NCI-H524 (cell line): ENCODE measurements at places on chromosomes 3 and 15.

DNA sequence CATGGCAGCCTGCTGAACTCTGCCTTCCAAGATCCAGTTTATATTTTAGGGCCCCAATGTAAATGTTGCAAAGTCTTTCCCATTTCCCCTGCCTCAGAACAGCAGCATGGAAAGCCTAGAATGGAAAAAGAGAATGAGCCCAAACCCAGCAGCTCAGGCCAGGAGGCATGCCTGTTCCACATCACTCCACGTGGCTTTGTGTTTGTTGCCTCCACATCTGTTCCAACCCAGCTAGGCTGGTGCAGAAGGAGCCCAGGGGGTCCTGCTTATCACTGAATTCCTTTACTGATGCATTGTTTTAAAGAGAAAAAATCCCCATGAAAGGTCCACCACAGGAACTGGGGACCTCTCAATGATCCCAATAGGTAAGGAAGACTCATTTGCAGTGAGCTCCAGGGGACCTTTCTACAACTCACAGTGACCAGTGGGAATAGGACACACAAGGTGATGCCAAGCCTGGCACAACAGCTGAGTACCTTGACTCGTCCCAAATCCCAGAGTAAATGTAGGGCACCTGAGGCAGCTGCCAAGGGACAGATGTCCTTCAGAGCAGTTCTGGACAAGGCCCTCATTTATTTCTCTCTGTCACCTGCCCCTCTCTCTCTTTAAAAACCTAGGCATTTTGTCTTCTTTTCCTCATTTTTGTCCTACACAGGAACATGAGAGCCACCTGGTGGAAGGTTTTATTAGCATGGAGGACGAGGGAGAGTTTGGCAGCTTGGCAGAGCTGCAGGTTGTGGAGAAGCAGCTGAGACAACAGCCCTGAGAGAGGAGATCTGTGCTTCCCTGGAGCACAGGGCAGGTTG is 41.7 kb upstream of the ADAMTS17 start:
- DNase-seq, result peak; percentile 49

DNA sequence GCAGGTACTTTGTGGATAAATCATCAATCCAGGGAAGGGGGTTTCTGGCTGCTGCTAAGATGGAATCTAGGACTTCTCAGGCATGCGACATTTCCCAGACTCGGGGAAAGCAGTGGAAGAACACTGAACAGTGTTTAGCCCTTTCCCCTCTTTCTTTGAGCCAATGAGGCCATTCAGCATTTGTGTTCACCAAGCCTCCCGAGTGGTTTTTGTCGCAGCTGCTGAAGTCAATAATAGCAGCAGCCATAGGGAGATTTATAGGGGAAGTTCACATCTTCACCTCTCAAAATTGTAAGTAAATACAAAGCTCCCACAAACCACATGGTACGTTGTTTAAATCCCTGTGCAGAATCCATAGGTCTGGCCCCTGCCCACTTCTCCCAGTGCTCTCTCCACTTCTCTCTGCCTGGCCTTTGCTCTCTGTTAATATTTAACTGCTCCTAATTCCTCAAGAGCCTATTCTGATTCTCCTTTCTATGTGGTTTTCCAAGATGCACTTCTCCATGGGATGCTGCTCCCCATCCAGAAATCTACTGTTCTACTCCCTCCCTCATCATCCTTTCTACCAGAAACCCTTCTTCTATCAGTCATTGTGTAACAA is 230.7 kb downstream of the SHQ1 start:
- DNase-seq, result peak; percentile 12

- DNase-seq, result no peak
These were observed 563.0 kb upstream of the CCDC54 start for GRCh38 chr3:106814231-106814630.

GRCh38 chr3:182925330-182925943 is 54.9 kb downstream of the DCUN1D1 start:
- DNase-seq, result no peak

DNA sequence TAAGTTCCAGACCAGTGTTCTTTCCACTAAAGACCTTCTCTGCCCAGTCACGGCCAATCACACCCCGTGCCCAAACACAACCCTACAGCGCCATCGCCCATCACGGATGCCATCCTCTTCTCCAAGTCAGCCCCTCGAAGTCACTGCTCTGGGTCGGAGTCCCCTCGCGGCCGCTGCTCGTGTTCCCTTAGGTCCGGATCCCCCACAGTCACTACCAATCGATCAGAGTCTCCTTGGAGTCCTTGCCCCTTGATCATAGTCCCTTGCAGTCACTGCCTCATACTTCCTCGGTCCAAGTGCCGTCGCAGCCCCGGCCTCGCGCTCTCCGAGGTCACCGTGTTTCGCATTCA is 461 bp downstream of the PCYT1A start:
- no peak for DNase-seq

DNA sequence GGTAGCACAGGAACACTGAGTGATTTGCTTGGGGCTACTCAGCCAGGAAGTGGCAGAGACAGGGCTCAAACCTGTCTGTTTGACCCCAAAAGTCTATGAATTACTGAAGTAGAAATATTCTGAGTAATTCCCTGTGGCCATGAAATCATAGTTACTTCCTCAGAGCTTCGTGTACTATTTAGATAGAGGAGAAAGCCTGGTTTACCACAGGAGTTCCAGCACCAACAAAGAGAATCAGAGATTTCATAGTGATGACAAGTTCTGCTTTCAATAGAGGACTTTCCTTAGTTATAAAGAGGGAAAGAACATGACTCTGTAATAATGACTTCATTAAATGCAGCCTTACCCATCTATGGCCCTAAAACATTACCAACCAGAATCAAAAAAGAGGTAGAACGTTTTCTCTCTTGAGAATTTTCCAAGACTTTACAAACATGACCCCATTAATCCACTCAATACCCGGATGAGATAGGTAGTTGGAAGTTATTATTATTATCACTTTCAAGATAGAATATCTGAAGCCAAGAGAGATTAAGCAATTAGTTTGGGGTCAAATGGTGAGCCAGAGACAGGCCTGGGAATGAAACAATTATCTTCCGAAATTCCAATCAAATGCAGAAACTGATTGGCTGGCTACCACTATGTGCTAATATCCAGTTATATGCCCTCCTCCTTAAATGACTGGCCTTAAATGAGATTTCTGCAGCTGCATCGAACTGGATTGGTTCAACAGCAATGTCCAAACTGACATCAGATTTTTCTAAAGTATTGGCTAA is 13.6 kb upstream of the WNT5A start:
- DNase-seq, result no peak

GRCh38 chr15:35602836-35603235 is 56.9 kb upstream of the DPH6 start:
- no peak for DNase-seq

DNA sequence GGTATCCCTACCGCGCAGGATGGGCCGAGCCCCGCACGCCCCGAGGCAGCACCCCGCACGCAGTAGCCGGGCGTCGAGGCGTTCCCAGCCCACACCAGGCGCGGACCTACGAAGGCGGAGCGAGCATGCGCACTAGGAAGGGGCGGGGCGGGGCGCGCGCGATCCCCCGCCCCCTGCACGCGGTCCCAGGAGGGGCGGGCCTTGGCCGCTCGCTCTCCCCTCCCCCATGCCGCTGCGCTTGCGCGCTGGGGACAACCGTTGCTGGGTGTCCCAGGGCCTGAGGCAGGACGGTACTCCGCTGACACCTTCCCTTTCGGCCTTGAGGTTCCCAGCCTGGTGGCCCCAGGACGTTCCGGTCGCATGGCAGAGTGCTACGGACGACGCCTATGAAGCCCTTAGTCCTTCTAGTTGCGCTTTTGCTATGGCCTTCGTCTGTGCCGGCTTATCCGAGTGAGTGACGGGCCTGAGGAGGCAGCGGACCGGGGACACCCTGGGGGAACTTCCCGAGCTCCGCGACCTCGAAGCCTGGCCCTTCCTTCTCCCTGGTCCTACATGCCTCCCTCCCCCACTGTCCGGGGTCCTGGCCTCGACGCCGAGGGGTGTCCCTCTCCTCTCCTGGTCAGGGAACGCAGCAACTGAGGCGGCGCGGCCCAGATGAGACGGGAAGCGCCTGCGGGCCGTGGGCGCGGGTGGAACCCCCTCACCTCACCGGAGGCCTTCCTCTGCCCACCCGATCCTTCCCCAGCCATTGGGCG is at the start of gene SPESP1:
SPESP1 (plus strand) TSS at position 258 of the 755 bp plus-strand sequence; CDS start at position 387, 129 bp downstream.
- DNase-seq, result no peak

DNA sequence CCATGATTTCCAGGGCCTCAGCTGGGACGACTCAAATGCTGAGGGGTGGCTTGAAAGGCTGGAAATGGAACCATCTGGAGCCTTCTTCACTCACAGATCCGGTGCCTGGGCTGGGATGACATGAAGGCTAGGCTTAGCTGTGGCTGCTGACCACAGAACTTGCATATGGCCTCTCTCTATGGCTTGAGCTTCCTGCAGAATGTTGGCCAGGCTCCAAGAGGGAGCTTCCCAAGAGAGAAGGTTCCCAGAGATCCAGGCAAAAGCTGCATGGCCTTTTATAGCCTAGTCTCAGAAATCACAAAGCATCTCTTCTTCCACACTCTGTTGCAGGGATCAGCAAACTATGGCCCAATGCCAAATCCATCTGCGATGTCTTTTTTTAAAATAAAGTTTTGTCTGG is 44.8 kb downstream of the GATM start:
- DNase-seq, result peak; percentile 84

DNA sequence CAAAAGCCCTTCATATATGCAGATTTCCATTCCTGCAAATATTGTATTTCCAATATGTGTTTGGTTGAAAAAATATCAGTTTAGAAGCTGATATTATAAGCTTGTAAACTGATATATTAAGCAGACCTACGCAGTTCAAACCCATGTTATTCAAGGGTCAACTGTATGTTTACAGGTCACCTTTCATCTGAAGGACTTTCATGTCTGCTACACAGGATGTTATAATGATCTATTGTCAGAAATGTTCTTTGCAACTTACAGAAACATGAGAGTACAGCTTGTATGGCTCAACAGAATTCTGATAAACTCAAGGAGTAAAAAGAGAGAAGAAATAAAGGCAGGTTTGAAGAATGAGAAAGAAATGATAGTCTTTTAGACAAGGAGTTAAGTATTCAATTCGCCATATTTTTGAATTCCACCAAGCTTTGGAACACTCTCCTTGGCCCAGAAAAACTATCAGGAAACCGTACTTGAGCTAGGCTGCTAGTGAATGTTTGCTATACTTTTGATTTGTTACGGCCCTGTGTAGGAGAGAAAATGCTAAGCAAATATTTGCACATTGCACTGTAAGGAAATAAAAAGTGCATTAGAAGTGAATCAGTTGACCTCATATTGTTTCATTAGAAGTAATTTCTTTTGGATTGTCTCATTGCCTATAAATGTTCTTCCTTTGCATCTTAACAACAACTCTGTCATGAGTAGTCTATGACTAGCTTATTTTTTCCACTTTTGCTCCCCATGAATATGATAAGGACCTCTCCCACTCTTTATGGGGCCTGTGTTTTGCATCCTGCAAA is 81.2 kb downstream of the NEK11 start:
- no peak for DNase-seq

- DNase-seq, result no peak
These were observed 45.7 kb upstream of the ABI3BP start for GRCh38 chr3:101038880-101039279.

- DNase-seq, result no peak
These were observed 33.9 kb downstream of the RPN1 start for GRCh38 chr3:128616516-128617269.

GRCh38 chr15:73681063-73681462 is 3.1 kb upstream of the CD276 start:
- DNase-seq, result no peak

- no peak for DNase-seq
These were observed 16.6 kb upstream of the RAP2B start for GRCh38 chr3:153145454-153145853.

- DNase-seq, result peak; percentile 97
These were observed 43.2 kb upstream of the SKOR1 start for GRCh38 chr15:67781907-67782690.

DNA sequence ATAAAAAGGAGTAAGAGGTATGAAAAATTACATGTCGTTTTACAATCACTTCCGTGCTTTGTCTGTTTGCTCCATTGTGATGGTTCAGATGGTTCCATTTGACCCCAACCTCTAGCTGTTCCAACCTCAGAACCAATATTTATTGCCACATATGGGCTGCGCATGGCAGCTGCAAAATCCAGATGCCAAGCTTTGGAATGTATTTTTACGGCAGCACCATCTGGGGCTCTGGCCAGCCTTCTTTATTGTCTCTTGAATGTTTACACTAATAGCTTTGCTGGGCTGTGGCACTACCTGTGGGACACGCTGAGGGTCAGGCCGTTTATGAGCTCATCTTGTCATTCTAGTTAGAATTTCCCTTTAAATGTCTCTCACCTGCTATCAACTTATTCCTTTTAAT is 219.8 kb downstream of the ROBO2 start:
- DNase-seq, result peak; percentile 54

DNA sequence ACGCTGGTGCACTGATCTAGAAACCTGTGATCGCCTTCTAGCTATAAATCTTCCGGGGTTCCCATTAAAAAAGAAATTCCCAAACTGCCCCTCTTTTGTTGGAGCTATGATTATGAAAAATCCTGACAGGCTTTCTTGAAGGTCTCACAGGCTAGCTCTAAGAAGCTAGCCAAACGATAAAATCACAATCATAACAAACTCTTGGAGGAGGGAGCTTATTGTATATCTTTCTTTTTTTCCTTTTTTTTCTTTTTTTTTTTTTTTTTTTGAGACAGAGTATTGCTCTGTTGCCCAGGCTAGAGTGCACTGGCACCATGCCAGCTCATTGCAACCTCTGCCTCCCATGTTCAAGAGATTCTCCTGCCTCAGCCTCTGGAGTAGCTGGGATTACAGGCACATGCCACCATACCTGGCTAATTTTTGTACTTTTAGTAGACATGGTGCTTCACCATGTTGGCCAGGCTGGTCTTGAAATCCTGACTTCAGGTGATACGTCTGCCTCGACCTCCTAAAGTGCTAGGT is 72.0 kb downstream of the MYO1E start:
- DNase-seq, result no peak

- no peak for DNase-seq
These were observed 230.6 kb downstream of the NEK10 start for GRCh38 chr3:27138562-27138961.

DNA sequence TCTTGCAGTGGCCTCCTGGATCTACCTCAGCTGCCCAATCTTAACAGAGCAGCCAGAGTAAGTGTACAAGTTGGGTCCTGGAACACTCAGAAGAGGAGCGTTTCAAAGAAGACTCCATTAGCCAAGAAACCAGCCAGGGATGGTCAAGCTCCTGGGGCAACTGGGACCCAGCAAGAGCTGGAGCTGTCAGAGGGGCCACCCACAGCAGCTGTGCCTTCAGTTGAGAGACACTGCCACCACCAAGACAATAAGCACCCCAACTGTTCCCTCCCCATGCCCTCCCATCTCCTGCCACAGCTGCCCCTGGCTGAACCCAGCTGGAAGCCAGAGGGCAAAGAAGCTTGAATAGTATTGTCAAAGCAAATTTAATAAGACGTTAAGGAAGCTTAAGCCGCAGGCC is 110.6 kb upstream of the TLE3 start:
- no peak for DNase-seq
